Lung (tissue), 17 donors: ENCODE measurements at places on chromosomes 1 and 21. TPM values are rescaled to one million over a fixed set of nuclear protein-coding genes. Genes with fewer than 3 reads are reported as not detected.
A peak's percentile ranks its signal among the peaks of the same experiment; 100 is the strongest.

The DDAH1 gene
- 29.1 TPM for polyA plus RNA-seq

The FCN3 gene
- polyA plus RNA-seq: 489 TPM

The TCEA3 gene
- polyA plus RNA-seq: 37.5 TPM

GRCh38 chr21:42411197-42411869 is 7.6 kb downstream of the UBASH3A start:
- DNase-seq: no peak

DNA sequence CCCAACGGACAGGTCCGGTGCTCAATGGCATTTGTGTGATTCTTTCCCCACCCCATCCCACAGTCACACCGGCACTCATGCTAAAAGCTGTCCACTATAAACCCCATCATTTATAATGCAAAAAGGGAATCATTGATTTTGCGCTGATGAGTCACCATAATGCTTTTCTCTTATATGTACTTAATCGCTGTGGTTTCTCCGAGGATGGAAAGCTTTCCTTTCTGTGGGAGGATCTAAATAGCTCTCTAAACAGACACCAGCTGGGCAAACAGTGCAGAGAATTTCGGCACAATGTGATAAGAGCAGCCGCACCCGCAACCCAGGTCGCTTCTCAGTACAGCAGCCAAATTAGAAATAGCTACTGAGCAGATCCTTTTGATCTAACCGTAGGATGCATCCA is 85.6 kb downstream of the SETD4 start:
- no peak for DNase-seq

DNA sequence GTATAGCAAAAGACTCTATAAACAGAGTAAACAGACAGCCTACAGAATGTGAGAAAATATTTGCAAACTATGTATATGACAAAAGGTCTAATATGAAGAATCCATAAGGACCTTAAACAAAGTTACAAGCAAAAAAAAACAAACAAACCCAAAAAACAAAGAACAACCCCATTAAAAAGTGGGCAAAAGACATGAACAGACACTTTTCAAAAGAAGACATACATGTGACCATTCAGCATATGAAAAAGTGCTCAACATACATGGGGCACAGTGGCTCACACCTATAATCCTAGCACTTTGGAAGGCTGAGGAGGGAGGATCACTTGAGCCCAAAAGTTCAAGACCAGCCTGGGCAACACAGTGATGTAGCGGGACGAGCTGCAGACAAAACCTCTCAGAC is 17.9 kb upstream of the OR2B11 start:
- DNase-seq: no peak

DNA sequence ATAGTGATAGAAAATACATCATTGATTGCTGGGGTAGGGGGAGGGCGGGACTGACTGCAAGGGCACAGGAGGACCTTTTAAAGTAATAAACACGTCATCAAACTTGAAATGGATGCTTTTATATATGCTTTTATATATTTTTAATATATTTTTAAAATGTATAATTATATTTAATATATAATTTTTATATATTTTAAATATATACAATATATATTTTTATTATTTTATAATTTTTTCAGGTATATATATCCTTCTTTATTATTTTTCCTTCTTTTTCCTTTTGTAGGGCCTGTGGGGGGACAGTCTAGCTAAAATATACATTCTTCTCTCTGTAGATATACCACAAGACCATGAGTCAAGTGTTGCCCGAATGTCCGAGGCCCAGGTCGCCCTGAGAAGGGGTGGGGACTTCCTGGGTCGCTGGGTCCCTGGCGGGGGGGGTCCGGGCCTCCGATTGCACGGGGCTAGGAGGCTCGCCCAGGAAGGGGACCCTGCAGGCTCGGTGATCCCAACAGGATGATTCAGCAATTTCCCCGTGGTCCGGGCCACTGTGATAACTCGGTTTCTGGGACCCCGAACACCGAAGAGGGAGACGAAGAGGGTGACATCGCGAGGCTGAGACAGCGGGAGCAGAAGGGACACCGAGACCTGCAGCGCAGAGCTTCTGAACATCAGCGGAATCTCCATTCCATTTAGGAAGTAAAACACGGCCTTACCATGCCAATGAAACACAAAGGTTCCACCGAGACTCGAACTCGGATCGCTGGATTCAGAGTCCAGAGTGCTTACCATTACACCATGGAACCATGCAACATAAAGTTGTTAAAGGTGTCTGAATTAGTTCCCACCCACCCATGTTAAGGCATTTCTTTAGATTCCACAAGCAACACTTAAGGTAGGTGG is 112.5 kb upstream of the NBPF11 start:
- peak; percentile 34 for DNase-seq

DNA sequence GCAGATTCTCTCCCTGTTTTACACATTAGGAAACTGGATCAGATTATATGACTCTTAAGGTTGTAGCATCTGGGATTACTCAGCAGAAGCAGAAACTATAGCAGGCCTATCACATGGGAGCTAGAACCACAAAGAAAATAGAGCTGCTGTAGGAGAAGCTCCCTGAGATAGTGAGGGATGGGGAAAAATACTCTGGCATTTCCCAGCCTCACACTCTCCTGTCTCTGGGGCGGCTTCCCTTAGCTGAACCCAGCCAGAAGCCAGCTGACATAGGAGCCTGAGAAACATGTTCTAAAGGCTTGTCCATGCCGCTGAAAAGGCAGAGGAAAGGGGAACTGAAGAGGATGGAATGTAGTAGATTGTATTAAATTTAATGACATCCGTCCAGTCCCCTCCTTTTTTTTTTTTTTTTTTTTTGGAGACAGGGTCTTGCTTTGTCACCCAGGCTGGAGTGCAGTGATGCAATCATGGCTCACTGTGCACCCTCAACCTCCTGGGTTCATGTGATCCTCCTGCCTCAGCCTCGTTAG is 76.8 kb upstream of the DNAJC6 start:
- no peak for DNase-seq

- no peak for DNase-seq
These were observed 40.2 kb downstream of the PLXNA2 start for GRCh38 chr1:208203848-208204609.
